ENCODE measurements at places on chromosomes 11 and 22.

DNA sequence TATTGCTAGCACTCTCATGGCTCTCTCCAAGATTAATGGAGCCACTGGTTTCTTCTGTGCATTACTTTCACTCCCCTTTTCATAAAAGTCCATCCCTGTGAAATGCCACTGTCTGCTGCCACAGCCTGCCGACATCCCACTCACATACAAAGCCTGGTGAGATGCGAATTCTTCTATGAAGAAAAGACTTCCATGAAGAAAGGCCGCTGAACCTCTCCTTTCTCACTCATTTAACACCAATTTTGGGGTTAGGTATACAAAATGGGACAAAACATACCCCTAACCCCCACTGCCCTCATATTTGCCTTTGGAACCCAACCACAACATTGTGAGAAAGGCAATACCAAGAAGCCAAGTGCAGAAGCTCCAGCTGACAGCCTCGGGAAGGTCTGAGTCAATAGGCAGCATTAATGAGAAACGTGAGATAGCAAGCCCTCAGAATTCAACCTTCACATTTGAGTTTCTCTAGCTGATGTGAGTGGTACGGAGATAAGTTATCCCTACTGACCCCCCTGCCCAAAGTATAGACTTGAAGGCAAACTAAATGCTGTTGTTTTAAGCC lies 156.4 kb downstream of the ATG16L2 start:
- DNase-seq, result no peak

DNA sequence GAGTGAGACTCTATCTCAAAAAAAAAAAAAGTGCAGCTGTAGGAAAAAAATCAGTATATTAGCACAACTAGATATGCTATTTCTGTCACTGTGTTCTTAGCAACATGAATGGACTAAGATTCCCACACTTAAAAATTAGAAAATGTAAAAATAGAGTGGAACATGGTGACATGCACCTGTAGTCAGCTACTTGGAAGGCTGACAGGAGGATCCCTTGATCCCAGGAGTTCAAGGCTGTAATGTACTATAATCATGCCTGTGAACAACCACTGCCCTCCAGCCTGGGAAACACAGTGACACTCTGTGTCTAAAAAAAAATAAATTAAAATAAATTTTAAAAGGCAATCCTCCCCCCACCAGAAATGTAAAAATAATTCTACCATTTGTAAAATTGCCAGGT lies 29.8 kb downstream of the PICALM start:
- no peak for DNase-seq

- DNase-seq, result no peak
Measured at GRCh38 chr11:123493349-123494063, 63.4 kb downstream of the GRAMD1B start.

DNA sequence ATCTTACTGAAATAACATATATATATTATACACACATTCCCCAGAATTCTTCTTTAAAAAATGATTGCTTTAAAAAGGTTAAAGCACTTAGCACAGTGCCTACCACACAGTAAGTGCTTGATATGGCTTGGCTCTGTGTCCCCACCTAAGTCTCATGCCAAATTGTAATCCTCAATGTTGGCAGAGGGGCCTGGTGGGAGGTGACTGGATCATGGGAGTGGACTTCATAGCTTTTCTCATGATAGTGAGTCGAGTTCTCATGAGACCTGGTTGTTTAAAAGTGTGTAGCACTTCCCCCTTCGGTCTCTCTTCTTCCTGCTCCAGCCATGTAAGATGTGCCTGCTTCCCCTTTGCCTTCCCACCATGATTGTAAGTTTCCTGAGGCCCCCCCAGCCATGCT lies 6.2 kb downstream of the CRYAB start:
- DNase-seq, result no peak

DNA sequence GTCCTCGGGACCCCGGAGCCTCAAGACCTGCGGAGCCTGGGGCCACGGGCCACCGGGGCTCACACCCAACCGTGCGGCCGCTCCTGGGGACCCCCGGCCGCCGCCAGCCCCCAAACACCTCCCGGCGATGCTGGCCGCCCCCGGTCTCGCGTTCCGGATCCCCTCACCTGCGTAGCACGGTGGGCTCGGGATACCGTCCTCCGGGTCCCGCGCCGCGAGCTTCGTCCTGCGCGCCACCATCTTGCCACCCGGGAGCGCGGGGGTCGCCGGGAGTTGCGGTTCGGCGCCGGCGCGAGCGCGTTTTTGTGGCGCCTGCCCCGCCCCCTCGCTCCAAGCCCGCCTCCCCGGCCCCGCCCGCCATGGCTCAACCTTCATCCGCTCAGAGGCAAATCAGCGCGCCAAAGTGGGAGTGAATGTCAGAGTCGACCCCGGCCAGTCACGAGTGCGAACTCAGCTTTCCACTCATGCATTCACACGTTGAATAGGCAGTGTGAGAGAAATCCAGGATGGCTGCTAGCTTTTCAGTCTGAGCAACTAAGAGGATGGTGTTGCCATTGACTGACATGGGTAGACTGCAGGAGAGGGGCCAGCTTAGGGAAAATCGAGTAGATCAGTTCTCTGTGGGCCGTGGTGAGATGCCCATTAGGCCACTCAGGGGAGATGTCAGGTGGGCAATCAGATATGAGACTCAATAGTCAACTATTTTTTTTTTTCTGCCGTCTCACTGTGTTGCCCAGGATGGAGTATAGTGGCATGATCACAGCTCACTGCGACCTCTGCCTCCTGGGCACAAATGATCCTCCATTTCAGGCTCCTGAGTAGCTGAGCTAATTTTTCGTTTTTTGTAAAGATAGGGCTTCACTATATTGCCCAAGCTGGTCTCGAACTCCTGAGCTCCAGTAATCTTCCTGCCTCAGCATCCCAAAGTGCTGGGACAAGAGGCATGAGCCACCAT lies 28.3 kb downstream of the SERHL2 start:
- DNase-seq, result peak; percentile 68

DNA sequence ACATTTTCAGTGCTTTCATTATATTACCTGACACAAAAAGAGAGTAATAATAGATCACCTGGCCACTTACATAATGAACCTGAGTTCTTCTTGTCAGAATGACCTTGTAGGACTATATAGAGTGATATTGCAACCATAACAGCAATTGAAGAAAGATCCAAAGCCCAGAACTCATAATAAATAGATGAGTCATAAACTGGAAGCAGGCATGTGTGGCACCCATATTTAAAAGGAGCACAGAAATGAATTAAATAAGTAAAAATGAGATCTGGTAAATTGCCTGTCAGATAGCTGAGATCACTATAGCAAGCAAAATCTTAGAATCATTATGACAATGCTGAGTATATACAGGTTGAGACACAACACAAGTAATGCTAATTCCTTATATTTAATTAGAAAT lies 331.8 kb downstream of the AASDHPPT start:
- no peak for DNase-seq

DNA sequence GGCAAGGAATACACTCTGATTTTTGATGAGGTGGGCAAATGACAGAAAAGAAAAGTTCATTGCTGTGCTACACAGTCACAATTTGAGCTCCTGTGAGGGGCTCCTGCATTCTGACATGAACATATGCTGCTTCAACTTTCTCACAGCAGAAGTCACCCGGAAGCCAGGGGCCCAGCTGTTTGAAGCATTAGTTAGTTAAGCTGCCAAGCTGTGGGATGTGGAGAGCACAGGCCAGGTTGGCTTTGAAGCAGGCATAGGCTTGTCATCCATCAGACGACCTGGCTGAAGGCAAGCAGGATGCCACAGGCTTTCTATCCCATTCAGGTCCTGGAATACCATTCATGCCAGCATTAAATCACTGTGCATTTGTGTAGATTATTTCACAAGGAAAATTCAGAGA lies 63.1 kb downstream of the MTNR1B start:
- DNase-seq, result no peak

GRCh38 chr11:56624661-56625110 lies 10.0 kb upstream of the OR5M1 start:
- DNase-seq, result no peak

DNA sequence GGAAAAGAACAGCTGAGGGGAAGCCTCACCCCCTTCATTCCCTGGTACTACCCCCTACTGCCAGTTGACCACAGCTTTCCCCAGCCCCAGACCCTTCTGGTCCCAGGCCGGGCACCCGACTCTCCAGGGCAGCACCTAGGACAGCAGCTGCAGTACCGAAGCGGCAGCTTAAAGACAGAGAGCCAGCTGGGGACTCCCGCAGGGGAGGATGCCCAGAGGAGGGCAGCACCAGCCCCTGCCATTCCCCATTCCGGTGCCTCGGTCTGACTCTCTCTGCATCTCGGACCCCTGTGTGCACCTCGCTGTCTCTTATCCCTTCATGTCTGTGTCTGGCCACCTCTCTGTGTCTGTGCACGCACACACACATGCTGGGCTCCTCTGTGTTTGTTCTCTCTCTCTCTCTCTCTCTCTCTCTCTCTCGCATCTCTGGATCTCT lies 9.4 kb downstream of the IGSF9B start:
- DNase-seq, result no peak

DNA sequence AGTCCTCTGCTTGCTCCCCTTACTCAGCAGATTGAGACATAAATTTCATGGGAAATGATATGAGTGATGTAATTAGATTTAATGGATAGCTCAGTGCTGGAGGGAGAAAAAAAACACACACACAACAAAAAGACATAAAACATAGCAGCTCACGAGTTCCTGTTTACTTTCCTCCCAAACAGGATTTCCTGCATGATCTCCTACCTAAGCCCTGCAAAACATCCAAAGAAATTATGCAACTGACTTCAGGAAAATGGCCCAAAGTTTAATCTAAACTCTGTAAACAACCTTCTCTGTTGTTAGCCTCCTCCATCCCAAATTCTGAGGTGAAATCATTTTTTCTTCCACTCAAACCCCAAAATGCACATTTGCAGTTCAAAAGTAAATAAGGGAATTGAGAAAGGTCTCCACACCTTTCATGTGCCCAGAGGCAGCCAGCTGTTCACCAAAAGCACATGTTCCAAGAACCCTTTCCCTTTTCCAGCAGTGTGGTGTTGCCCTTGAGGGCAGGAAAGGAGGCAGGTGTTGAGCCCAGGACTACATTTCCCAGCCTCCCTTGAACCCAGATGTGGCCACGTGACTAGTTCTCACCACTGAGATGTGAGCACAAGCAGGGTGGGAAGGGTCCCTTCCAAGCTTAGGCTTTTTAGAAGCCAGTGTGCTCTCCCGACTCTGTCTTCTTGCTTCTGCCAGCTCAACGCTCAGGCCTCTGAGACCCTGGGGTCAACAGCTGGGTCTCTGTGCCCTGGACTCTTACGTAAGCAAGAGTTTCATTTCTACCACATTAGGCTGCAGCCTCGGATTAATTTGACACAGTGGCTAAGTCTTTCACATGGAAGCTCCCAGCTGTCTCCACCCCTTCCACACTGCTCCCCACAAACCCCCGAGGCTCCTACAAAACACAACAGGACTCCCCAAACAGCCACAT lies 301.2 kb downstream of the CTTN start:
- DNase-seq, result no peak

- DNase-seq, result no peak
Measured at GRCh38 chr22:28750471-28750881, 8.6 kb downstream of the HSCB start.

- DNase-seq, result no peak
Measured at GRCh38 chr22:49102367-49102766, 725.3 kb downstream of the BRD1 start.

DNA sequence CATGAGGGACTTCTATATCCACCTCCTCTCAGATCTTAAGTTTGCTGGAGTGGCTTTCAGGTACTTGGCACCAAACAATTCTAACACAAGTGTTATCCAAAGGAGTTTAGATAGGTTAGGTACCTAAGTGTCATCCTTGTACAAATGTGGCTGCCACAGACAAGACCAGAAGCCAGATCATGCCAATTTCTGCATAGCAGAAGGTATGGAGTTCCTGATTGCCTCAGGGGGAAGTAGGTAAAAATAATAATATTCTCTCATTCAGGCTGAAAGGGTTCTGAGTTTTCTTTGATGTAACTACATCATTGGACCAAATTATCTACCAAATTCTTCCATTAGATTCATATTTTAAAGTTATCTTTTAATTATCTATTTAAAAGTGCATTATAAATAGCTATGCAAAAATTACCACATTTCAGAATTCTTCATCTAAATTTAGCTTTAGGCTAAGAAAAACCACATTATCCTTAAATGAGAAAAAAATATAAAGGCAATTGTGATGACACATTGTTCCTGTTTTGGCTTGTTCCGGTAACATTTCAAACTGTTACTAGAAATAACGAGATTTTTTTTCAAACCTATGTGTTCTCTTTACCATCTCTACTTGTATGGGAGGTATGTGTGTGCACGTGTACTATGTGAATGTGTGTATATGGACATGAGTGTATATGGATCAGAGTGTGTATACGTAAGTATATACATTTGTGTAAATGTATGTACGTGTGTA lies 66.2 kb upstream of the POU2AF2 start:
- DNase-seq, result no peak

- no peak for DNase-seq
Measured at GRCh38 chr11:10592331-10592730, 23.9 kb upstream of the LYVE1 start.

GRCh38 chr11:2534134-2534956 lies 89.5 kb downstream of the KCNQ1 start:
- DNase-seq, result no peak

DNA sequence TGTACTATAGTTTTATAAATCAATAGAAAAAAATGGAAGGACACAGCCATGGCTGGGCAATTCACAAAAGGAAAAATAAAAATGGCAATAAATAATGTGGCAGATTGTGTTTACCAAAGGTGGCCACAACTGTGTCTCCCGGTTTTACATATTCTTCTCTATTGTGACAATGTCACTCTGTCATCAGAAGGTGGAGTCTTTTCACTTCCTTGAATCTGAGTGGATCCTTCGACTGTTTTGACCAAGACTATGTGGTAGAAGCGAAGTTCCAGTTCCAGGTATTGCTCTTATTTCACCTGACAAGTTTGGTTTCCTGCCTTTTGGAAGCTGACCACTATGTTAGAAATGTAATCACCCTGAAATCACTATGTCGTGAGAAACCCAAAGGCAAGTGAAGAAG lies 31.0 kb upstream of the HSD17B12 start:
- DNase-seq, result no peak

DNA sequence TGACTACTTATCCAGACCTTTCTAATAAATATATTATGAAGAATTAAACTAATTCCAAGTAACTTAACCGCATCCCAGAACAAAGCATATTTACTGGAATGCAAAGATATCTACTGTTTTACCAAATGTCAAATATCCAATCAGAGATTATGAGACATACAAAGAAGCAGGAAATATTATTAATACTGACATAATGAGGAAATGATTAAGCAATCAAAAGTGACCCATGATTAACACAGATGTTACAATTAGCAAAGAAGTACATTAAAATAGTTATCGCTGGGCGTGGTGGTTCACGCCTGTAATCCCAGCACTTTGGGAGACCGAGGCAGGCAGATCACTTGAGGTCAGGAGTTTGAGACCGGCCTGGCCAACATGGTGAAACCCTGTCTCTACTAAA lies 105.2 kb downstream of the WNT7B start:
- DNase-seq, result no peak

- DNase-seq, result no peak
Measured at GRCh38 chr11:94089341-94089740, 39.3 kb upstream of the PANX1 start.

GRCh38 chr11:92410526-92410925 lies 185.9 kb downstream of the FAT3 start:
- DNase-seq, result no peak

- DNase-seq, result no peak
Measured at GRCh38 chr11:17405232-17406005, 17.0 kb upstream of the KCNJ11 start.

Measured in activated CD8-positive, alpha-beta memory T cell treated with anti-CD3 and anti-CD28 coated beads for 4 hours (primary cell).